ENCODE measurements at places on chromosomes 11 and 22.

DNA sequence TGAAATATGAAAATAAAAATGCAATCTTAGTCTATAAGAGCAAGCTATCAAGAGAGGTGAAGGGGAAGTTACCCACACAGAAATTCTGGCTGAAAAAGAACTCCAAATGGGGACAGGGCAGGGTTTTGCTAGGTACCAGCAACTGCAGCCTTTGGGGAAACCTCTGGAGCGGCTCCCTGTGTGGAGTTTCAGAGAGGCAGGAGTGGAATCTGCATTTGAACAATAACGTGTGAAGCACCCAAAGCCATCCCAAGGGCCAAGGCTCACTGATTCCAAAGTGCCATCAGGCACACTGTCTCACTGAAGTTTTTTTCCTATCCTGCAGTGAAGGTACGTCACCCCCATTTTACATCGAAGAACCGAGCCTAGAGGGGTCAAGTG, 87.8 kb downstream of the KCNC1 start:
- no peak overlapping the region for H3K4me3 ChIP-seq
- H3K27me3 ChIP-seq, result no peaks in the 10 kb centered on the region
- no peak for DNase-seq
- H3K4me1 ChIP-seq, result no peaks in the 10 kb centered on the region

DNA sequence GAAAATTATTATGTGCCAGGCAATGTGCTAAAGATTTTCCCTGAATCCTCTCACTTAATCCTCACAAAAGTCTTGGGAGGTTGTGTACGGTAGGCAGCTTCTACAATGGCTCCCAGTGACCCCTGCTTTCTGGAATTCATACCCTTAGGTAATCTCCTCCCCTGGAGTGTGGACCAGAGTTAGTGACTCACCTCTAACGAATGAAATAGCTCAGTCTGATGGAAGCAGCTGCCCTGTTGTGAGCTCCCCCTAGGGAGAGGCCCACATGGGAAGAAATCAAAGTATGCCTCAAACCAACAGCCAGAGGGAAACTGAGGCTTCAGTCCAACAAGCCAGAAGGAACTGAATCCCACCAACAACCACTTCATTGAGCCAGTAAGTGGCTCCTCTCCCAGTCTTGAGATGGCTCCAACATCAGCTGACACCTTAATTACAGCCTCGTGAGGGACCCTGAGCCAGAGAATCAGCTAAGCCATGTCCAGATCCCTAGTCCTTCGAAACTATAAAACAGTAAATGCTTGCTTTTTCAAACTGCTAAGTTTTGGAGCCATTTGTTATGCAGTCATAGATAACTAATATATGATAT, 98.9 kb upstream of the ISX start:
- H3K4me3 ChIP-seq, result no peak overlapping the region
- DNase-seq, result no peak
- H3K27me3 ChIP-seq, result no peaks in the 10 kb centered on the region
- H3K4me1 ChIP-seq, result no peaks in the 10 kb centered on the region

DNA sequence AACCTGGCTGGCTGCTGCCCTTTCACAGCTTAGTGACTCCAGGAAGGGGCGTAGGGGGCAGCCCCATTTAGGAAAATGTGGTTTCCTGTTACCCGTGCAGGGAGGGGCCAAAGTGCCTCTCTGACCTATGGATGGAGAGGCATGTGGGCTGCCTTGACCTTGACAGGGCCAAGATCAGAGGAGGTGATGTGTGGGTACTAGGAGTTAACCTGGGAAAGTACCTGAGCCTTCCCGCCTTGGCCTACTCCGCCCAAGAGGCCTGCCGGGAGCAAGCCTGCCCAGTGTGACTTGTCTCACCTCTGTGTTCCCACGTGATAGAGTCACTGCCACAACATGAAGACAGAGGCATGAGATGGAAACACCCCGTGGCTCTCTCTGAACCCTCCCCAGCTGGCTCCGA, 33.4 kb downstream of the GRAMD4 start:
- no peaks in the 10 kb centered on the region for H3K36me3 ChIP-seq
- peak overlapping the region; percentile 36 for H3K27ac ChIP-seq
- DNase-seq, result peak; percentile 72
- peaks cover 15% of the 10 kb centered on the region for H3K4me1 ChIP-seq

GRCh38 chr11:27820249-27820648, 120.0 kb upstream of the BDNF start:
- no peak overlapping the region for H3K27ac ChIP-seq
- H3K4me3 ChIP-seq, result no peak overlapping the region
- H3K4me1 ChIP-seq, result no peaks in the 10 kb centered on the region
- no peak for DNase-seq
- no peaks in the 10 kb centered on the region for H3K27me3 ChIP-seq

GRCh38 chr11:1862588-1863351, 9.9 kb downstream of the LSP1 start:
- DNase-seq, result no peak
- peaks cover 5% of the 10 kb centered on the region for H3K36me3 ChIP-seq
- H3K4me1 ChIP-seq, result no peaks in the 10 kb centered on the region
- H3K4me3 ChIP-seq, result no peak overlapping the region
- no peak overlapping the region for H3K27ac ChIP-seq
- H3K27me3 ChIP-seq, result no peaks in the 10 kb centered on the region

GRCh38 chr11:7300281-7300680, 48.6 kb downstream of the SYT9 start:
- no peaks in the 10 kb centered on the region for H3K27me3 ChIP-seq
- H3K27ac ChIP-seq, result no peak overlapping the region
- H3K4me3 ChIP-seq, result no peak overlapping the region
- H3K36me3 ChIP-seq, result no peaks in the 10 kb centered on the region
- DNase-seq, result no peak

GRCh38 chr22:21015466-21016006, 571 bp downstream of the P2RX6 start:
- peaks cover 7% of the 10 kb centered on the region for H3K27me3 ChIP-seq
- H3K4me3 ChIP-seq, result no peak overlapping the region

- no peak overlapping the region for H3K27ac ChIP-seq
- peaks cover 39% of the 10 kb centered on the region for H3K27me3 ChIP-seq
- no peak for DNase-seq
- peak overlapping the region; percentile 97 for H3K4me3 ChIP-seq
- peaks cover 2% of the 10 kb centered on the region for H3K36me3 ChIP-seq
Measured at GRCh38 chr11:124762624-124763155, 600 bp upstream of the ESAM start.

GRCh38 chr11:131910523-131911387, 540.3 kb downstream of the NTM start:
- H3K36me3 ChIP-seq, result no peaks in the 10 kb centered on the region
- H3K4me1 ChIP-seq, result no peaks in the 10 kb centered on the region
- H3K27me3 ChIP-seq, result peaks cover 44% of the 10 kb centered on the region
- no peak overlapping the region for H3K4me3 ChIP-seq

DNA sequence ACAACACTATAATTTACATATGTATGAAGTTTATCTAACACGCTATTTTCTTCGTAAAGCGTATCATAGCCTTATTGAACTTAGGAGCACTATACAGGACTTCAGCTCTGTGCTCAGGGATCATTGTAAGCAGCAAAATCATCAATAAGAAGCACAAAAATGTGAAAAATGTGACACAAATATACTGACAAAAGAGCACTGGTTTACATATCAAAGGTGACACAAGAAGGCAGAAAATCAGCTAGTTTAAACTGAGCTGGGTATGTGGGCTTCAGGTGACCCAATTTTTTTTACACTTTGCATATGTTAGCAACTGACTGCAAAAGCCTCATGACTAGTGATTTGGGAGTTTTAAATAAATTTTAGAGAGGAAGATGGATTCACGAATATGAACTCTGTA, 215.2 kb upstream of the CHORDC1 start:
- H3K4me3 ChIP-seq, result no peak overlapping the region
- peaks cover 2% of the 10 kb centered on the region for H3K27me3 ChIP-seq
- no peaks in the 10 kb centered on the region for H3K36me3 ChIP-seq
- H3K27ac ChIP-seq, result no peak overlapping the region
- DNase-seq, result no peak

DNA sequence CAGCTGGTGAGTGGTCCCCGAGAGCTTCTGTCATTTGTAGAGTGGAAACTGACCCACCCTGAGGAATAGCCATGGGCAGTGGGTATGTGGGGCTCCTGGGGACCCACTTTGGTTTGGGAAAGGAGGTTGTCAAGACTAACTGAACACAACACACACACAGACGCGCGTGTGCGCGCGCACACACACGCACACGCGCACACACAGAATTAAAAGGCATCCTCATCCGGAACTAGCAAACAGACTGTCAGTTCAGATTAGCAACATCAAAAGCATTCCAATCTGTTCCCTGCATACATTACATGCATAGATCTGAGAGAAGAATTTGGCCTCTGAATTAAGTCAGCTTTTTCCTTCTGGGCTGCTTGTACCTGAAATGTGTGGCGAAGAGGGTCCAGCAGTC, 284.7 kb downstream of the ST3GAL4 start:
- H3K4me3 ChIP-seq, result no peak overlapping the region
- H3K4me1 ChIP-seq, result no peaks in the 10 kb centered on the region
- no peak for DNase-seq
- H3K36me3 ChIP-seq, result no peaks in the 10 kb centered on the region
- H3K27ac ChIP-seq, result no peak overlapping the region
- H3K27me3 ChIP-seq, result peaks cover 10% of the 10 kb centered on the region

- H3K27ac ChIP-seq, result no peak overlapping the region
- peaks cover 12% of the 10 kb centered on the region for H3K4me1 ChIP-seq
- H3K36me3 ChIP-seq, result peaks cover 3% of the 10 kb centered on the region
Measured at GRCh38 chr11:72482211-72482812, 48.0 kb upstream of the CLPB start.

DNA sequence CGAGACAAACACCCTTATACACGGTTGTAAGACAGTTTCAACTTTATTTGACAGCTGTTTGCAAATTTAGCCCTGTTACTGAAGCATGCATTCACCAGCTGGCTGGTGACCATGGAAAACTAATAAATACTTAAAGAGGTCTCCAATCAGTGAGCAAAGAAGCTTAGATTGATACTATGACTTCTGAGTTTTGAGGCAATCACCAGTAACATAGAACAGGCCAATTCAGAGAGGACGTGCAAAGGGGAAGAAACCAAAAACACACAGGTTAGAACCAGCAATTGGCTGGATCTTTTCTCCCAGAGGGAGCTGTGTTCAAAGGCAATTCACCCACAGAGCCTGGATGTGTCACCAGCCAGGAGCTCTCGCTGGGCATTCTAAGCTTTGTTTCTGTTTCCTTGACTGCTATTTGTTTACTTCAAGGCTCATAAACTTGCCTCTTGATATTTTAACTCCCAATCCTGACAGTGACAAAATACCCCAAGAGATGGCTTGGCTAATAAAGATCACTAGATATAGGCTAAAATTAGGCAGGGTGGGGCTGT, 113.6 kb upstream of the MTMR2 start:
- no peak overlapping the region for H3K27ac ChIP-seq
- no peak for DNase-seq
- peaks cover 7% of the 10 kb centered on the region for H3K4me1 ChIP-seq
- no peak overlapping the region for H3K4me3 ChIP-seq
- no peaks in the 10 kb centered on the region for H3K27me3 ChIP-seq

DNA sequence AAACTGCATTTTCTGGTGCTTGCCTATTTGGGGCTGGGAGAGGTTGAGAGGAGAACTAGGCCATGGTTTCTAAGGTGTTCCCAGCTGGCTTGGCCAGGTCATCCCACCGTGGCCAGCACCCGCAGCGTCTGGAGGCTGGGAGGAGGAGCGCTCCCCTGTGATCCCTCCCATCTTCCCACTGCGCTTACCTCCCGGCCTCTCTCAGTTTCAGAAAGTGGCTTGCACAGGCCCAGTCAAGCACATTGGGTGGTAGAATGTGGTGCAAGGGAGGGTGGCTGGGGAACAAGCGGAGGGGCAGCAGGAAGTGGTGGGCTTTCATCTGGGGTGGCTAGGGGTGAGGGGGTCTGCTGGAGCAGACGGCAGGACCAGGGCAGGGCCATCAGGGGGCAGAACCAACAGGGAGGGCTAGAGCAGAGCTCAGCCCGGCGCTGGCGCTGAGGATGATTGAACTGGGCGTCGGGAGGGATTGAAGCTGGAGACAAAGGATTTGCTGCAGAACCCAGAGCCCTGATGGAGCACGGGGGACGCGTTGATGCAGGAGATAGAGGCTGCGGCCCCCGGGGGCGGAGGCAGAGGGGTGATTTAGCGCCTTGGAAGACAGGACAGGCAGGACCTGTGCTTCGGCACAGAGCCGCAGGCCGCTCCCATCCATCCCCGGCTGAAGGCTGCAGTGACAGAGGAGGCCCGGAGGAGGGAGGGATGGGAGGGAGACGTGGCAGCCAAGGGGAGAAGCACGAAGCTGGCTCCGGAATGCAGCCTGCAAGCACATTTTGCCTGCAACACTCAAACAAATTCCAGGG, 76.0 kb downstream of the TRIM29 start:
- DNase-seq, result no peak
- no peaks in the 10 kb centered on the region for H3K36me3 ChIP-seq
- H3K27me3 ChIP-seq, result peaks cover 2% of the 10 kb centered on the region
- no peak overlapping the region for H3K27ac ChIP-seq
- H3K4me3 ChIP-seq, result no peak overlapping the region

GRCh38 chr22:32707971-32708370, 93.5 kb upstream of the TIMP3 start:
- H3K4me1 ChIP-seq, result no peaks in the 10 kb centered on the region
- no peak overlapping the region for H3K4me3 ChIP-seq
- H3K36me3 ChIP-seq, result peaks cover 4% of the 10 kb centered on the region
- H3K27ac ChIP-seq, result no peak overlapping the region
- peaks cover 6% of the 10 kb centered on the region for H3K27me3 ChIP-seq
- no peak for DNase-seq

GRCh38 chr22:31629741-31630184, 32.3 kb downstream of the PISD start:
- H3K4me3 ChIP-seq, result peak overlapping the region; percentile 87
- H3K27me3 ChIP-seq, result no peaks in the 10 kb centered on the region
- DNase-seq, result no peak
- peaks cover 7% of the 10 kb centered on the region for H3K36me3 ChIP-seq
- H3K4me1 ChIP-seq, result peaks cover 23% of the 10 kb centered on the region
- peak overlapping the region; percentile 70 for H3K27ac ChIP-seq

DNA sequence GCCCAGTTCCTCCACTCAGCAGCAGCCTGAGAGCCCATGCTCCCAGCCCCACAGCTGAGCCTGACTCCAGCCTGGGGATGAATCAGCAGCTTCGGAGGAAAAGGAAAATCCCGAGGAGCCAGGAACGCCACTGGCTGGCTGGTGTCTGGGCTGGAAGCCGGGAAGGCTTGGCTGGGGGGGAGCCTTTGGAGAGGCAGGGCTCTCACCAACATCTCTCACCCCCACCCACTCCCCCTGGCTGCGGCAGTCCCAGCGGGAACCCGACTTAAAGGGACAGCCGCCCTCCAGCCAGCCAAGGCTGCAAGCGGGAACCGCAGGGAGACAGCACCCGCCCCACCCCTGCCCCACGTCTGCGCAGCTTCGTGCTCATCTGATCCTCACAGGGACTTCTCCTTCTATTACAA, 28.4 kb downstream of the KIAA0930 start:
- no peaks in the 10 kb centered on the region for H3K36me3 ChIP-seq
- DNase-seq, result no peak
- no peaks in the 10 kb centered on the region for H3K27me3 ChIP-seq
- H3K4me3 ChIP-seq, result no peak overlapping the region
- no peak overlapping the region for H3K27ac ChIP-seq
- peaks cover 1% of the 10 kb centered on the region for H3K4me1 ChIP-seq

DNA sequence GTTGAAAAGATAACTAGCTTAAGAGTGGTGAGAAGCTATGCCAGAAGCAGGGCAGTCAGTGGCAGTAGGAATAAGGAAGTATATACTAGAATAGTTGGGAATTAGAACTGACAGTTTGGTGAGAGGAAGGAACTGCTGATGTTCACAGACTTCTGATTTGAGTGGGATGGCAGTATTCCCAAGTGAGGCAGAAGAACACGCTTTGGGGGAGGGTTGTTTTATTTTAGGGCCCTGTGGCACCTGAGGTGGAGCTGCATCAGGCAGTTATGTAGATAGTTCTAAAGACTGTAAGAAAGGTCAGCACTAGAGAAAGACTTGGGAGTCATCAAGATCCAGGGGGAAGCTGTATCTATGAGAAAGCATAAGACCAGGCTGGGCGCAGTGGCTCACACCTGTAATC, 66.3 kb upstream of the TNRC6B start:
- no peak overlapping the region for H3K4me3 ChIP-seq
- no peaks in the 10 kb centered on the region for H3K27me3 ChIP-seq
- DNase-seq, result no peak
- H3K4me1 ChIP-seq, result peaks cover 54% of the 10 kb centered on the region

All from T-helper 2 cell treated with Interferon-gamma antibody and Interleukin-4, amounts not matched to agents 5 μg/mL and 100 μg/mL, for 36 hours (primary cell).